ENCODE measurements at places on chromosomes 3 and 15.

DNA sequence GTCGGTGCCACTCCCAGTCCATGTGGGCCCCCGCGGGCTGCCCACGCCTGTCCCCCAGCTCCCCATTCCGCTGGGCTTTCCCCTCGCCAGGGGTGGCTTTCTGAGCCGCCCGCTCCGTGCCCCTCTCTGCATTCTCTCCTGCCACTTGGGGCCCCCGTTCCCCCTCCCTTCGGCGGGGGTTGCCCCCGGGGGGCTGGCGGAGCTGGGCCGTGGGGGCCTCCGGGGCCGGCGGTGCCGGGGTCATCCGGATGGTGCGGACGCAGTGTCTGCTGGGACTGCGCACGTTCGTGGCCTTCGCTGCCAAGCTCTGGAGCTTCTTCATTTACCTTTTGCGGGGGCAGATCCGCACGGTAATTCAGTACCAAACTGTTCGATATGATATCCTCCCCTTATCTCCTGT is 46.5 kb downstream of the GRAMD1C start:
- DNase-seq, result no peak

- DNase-seq, result no peak
Measured at GRCh38 chr15:39074341-39074985, 506.4 kb upstream of the THBS1 start.

DNA sequence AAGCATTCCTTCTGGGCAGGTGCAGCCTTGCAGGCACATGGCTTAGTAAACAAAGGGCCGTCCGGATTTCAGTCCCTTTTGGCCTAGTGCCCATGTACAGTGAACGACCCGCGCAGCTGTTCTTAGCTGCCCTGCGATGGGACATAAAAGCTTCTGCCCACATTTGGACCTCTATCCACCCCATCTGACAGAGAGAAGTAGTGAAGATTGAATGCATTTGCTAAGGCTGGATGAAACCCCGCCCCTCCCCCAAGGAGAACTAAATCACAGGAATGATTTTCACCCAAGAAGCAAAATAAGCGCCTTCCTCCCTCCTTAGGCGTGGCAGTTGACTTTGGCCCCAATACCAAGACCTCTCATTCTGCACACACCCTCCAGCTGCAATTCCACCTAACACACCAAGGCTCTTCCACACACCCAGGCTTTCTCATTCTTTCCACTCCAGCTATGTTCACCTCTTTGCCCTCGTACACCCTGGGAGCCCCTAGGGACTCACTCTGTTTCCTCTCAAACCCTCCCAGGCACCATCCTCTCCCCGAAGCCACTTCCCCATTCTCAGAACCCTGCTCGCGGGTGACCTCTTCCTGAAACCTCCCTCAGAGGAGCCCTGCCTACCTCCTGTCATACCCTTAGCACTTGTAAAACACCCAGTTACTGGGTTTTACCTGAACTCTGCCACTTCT is 14.1 kb upstream of the HRH1 start:
- DNase-seq, result no peak

DNA sequence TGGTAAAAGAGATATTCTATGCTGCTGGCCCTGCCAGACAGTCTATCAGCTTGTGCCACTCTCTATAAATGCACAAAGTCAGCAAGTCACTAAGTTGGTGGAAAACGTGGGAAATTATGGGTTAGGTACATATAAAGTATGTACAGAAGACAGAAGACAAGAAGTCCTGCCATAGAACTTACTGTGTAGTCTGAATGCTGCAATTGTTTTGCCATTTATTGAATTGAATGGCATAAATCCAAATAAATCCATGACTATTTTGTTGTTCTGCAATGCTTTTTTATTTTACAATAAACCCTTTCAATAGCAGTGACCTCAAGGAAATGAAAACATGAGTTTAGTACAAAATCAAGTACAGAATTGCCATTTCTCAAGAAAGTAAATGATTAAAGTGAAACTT is 34.1 kb upstream of the TM4SF1 start:
- DNase-seq, result no peak

DNA sequence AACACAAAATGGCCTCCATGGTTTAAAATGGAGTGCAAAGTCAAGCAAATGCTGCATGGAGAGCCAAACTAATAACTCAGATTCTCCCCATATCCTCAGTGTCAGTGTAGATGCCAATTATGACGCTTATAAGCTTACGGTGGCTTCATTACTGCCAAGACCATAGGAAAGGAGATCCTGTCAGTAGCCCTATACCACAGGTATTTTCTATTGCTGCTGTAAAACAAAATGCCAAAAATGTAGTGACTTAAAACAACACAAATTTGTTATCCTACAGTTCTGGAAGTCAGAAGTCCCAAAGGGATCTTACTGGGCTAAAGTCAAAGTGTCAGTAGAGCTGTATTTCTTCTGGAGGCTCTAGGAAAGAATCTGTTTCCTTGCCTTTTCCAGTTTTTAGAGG is 149.8 kb upstream of the GBE1 start:
- no peak for DNase-seq

GRCh38 chr3:58683466-58683865 is 16.9 kb upstream of the FAM3D start:
- no peak for DNase-seq

All from D721Med (cell line).